Stimulated activated CD4-positive, alpha-beta T cell treated with anti-CD3 and anti-CD28 coated beads, Interleukin-1b, Interleukin-23, amount 100 ng/mL, for 1 hour (primary cell): ENCODE measurements at places on chromosomes 12 and 14.

GRCh38 chr12:124453419-124454351 is 113.7 kb downstream of the NCOR2 start:
- peak; percentile 69 for DNase-seq

GRCh38 chr14:51527073-51527472 is 124.6 kb upstream of the FRMD6 start:
- DNase-seq = no peak

DNA sequence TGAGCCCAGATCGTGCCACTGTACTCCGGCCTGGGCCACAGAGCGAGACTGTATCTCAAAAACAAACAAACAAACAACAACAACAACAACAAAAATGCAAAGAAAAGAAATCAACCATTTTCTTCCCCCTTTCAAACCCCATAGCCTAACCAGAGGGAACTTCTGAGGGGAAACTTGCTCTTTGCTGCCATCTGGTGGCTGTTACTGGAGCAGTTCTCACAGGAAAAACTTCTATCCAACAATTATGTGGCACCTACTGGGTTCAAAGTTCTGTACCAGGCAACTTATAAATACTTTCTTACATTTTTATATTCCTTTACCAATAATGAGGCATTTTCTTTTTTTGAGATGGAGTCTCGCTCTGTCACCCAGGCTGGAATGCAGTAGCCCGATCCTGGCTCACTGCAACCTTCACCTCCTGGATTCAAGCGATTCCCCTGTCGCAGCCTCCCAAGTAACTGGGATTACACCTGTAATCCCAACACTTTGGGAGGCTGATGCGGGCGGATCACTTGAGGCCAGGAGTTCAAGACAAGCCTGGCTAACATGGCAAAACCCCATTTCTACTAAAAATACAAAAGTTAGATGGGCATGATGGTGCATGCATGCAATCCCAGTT is 50.9 kb upstream of the BICDL1 start:
- peak; percentile 48 for DNase-seq

DNA sequence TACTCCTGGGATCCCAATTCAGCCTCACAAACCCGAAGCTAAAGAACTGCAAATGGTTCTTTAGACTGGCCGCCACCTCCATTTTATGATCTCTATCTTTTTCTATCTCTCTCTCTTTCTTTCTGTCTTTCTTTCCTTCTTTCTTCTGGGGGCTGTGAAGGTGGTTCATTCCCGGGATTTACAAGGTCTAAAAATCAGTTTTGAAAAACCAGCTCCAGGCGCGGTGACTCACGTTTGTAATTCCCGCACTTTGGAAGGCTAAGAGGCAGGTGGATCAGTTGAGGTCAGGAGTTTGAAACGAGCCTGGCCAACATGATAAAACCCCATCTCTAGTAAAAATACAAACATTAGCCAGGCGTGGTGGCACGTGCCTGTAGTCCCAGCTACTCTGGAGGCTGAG is 67.2 kb upstream of the VASH1 start:
- DNase-seq = no peak
